Gastroesophageal sphincter (tissue), 4 donors: ENCODE measurements at places on chromosomes 1 and 21. TPM values are rescaled to one million over a fixed set of nuclear protein-coding genes. Genes with fewer than 3 reads are reported as not detected.

Gene OR6N1
- not detected for total RNA-seq

Gene KCND3
- total RNA-seq = 36.2 TPM

Gene RGL1
- 31.3 TPM for total RNA-seq

Gene HHAT
- 1.7 TPM for total RNA-seq

Gene GBP5
- total RNA-seq = 0.93 TPM

Gene LRRC71
- not detected for total RNA-seq

Gene LDLRAD1
- not detected for total RNA-seq

Gene CLIC6
- total RNA-seq = 0.62 TPM

Gene L1TD1
- not detected for total RNA-seq

Gene ITLN2
- total RNA-seq = not detected

Gene RIPPLY3
- total RNA-seq = not detected

Gene LCE1E
- total RNA-seq = not detected

Gene GNAT2
- not detected for total RNA-seq

Gene TM2D1
- total RNA-seq = 73.0 TPM

Gene CHODL
- total RNA-seq = 3.5 TPM

Gene NLRP3
- total RNA-seq = 3.1 TPM

Gene SLC35E2B
- total RNA-seq = 41.6 TPM

Gene S100A3
- 0.69 TPM for total RNA-seq

Gene CYP4X1
- 8.4 TPM for total RNA-seq

Gene TGFB2
- 3.3 TPM for total RNA-seq

Gene WDR4
- 10.0 TPM for total RNA-seq

Gene APCS
- total RNA-seq = not detected

Gene DCST2
- total RNA-seq = 0.35 TPM

Gene ARHGEF16
- total RNA-seq = 0.54 TPM

Gene ORC1
- 0.67 TPM for total RNA-seq

Gene ATAD3C
- total RNA-seq = 0.94 TPM

Gene SYPL2
- 2.0 TPM for total RNA-seq

Gene CPTP
- total RNA-seq = 38.9 TPM

Gene KIAA1614
- 19.6 TPM for total RNA-seq

Gene OR2L13
- total RNA-seq = not detected

Gene TBX19
- total RNA-seq = 1.3 TPM

Gene KRTAP20-4
- not detected for total RNA-seq

Gene ADCY10
- total RNA-seq = not detected

Gene ATG4C
- 6.1 TPM for total RNA-seq

Gene KAZN
- 10.8 TPM for total RNA-seq

Gene OR10Z1
- total RNA-seq = not detected

Gene TMEM82
- total RNA-seq = not detected

Gene FCRL4
- total RNA-seq = not detected

Gene LCE1F
- not detected for total RNA-seq

Gene ATP6V1G3
- not detected for total RNA-seq

Gene TLCD4
- total RNA-seq = 18.4 TPM

Gene TCEA3
- 45.8 TPM for total RNA-seq

Gene RGS4
- 38.7 TPM for total RNA-seq

Gene TNFSF4
- 3.4 TPM for total RNA-seq

Gene CD52
- total RNA-seq = not detected

Gene NUDC
- total RNA-seq = 69.2 TPM
